ENCODE measurements at places on chromosomes 2 and 18.

- DNase-seq: no peak
Measured at GRCh38 chr18:25056429-25056828, 295.5 kb downstream of the ZNF521 start.

- DNase-seq: no peak
Measured at GRCh38 chr2:181474222-181474881, 17.2 kb downstream of the ITGA4 start.

GRCh38 chr2:221203856-221204255, 368.2 kb downstream of the EPHA4 start:
- no peak for DNase-seq

- no peak for DNase-seq
Measured at GRCh38 chr18:32455361-32455760, 15.3 kb downstream of the GAREM1 start.

DNA sequence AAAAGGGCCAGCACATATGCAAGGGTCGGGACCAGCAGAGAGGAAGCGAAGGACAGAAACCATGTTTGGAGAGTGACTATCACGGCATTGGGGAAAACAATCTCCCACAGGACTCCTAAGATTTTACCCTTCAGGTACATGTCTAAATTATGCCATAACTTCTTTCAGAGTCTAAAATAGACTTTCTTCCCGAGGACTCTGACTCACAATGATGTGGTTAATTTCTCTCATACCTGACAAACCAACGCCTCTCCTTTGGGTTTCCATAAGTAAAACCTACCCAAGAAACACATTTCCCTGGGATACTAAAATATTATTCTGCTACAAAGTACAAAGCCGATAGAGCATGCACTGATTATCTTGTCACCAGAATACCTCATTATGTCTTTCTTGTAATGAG, 127.8 kb upstream of the NETO1 start:
- DNase-seq: no peak

GRCh38 chr2:45734336-45734735, 82.9 kb downstream of the PRKCE start:
- DNase-seq: no peak

DNA sequence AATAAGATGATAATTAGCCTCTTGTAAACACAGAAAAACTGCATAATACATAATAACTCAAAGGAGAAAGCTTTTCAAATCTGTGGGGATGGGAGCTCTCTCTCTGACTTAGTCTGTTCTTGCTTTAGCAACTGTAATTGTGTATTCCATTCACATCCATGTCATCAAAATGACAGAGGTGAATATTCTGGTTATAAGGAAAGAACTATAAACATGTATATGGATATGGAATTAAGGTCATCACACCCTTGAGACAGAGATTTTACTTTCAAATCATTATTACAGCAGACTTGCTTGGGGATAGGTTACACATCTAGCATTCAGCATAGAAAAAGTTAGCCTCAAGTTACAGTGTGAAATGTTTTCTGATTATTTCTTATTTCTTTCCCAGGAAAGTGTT, 497.7 kb downstream of the LRP1B start:
- DNase-seq: no peak

- no peak for DNase-seq
Measured at GRCh38 chr2:16148632-16149348, 208.4 kb downstream of the MYCN start.

- DNase-seq: no peak
Measured at GRCh38 chr2:29444150-29444549, 328.9 kb downstream of the CLIP4 start.

- no peak for DNase-seq
Measured at GRCh38 chr18:39550701-39551100, 1985.1 kb upstream of the CELF4 start.

DNA sequence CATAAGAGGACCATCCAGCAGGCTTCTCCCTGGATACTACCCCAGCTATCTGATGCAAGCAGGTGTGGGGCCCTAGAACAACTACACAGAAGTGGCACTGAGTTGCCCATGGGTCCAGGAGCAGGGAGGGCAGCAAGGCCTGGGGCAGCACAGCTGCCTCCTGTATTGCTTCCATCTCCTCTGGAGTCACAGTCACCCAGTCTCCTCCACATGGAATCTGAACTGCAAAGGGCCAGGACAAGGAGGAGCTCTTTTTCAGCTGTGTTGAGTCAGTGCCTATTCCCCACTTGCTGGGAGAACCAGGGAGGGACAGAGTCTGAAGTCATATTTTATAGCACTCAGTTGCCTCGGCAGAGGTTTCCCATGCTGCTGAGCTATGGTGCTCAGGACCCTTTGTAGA, 67.9 kb upstream of the ALPP start:
- no peak for DNase-seq

DNA sequence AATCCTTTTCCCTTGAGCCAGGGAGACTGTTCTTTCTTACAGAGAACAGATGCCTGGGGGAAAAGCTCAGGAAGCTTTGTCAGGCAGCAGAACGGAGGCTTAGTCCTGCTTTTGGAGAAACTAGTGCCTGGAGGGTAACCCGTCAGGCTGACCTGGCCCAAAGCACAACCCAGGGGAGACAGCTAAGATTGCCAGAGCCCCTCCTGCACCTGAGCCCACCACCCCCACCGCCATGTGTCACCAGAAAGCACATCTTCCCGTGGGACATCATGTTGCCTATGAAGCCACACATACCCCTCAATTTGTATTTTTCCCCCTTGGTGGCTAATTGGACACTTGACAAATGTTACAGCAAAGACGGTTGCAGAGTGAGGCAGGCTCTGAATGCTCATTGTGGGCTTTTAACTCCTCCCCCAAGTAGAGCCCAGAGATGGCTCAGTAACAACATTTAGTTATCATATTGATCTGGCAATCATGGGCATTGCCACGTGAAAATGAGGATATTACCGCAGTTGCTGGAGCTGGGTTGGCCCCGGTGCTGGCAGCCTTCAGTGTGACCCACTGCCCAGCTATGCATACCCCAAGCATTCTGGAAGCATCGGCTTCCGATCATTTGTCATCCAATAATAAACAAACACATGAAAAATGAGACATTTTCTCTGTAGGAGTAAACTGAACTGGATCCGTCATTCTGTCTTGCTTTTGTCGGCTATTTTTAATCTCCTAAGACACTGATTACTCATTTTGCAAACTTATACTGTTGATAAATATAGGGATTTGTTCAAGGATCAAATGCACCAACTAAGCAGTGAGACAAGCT, 229.5 kb downstream of the ATAD2B start:
- no peak for DNase-seq

DNA sequence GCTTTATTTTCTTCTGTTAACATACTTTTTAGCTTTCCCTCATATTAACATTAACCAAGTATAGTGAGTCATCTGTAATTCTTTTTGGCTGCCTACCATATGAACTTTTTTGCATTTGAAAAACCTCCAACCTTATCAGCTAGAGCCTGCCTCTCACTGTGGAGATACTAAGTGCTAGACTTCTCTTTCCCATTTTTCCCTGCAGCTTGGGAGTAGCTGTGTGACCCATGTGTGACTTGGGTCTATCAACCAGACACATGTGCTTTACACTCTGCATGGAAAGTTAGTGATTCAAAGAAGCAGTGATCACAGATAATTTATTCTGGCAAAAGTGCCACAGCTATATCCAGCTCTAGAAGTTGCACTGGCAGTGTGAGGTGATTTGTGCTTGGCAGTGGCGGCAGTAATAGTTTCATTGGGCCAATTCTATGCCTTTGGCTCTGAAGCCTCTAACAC, 36.3 kb downstream of the PREPL start:
- DNase-seq: no peak

DNA sequence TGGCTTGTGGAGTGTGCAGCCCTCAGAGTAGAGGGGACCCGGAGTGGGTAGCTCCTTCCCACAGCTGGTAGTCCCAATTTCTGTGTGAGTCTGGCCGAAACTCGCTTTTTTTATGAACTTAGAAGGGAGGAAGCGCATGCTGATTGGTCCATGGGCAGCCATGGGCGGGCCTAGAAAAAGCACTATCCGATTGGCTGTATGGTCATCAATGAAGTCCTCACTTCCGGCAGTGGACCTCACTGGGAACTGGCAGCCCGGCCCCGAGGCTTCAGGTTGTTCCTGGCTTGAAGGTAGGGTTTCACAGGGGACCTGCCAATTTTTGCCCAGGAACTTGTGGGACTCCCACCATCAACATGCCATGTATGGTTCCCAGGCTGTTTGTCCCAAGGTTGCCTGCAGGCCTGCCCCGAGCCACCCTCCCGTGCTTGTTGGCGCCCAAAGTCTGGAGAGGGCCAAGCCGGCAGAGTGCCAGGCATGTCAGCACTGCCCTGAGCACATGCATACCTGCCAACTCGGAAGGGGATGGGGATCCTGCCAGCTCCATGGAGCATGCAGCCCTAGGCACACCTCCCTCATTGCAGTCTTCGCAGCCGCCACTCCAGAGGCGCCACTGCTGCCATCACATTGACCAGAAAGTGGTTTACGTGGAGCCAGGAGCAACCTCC, 98.5 kb downstream of the ATP9B start:
- no peak for DNase-seq

DNA sequence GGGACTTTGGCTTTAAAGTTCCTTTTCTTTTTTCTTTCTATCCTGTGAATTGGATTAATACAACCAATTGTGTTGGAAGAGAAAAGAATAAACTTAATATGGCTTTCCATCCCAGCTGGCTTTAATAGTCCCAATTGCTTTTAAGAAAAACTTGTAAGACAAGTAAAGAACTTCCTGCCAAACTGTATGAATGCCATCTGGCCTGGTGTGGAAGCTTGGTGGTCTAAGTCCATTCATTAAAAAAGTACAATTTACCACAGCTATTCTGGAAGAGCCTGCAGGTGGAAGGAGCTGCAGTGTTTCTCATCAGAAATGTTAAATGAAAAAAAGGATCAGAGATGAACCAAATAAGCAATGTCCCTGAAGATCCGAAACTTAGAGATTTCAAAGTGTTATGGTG, 103.9 kb downstream of the KLHL14 start:
- DNase-seq: no peak

- no peak for DNase-seq
Measured at GRCh38 chr18:3581890-3582289, 131.9 kb downstream of the TGIF1 start.

DNA sequence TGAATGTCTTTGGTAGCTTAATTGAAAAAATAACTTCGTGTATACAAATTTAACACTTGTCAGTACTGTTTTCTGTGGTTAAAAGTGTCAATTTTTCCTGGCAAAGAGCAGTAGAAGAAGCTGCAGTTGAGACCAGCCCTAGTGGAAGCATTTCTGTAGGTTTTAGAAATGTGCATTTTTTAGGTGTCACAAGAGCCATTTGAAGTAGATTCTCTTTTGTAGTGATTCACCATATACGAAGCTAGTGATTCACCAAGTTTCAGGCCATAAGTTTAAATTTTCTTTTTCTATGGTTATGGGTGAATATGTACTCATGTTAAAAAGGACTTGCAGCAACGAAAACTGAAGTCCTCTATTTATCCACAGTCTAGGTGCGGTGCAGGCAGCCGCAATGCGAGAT, 4.2 kb downstream of the NABP1 start:
- no peak for DNase-seq

GRCh38 chr2:200575957-200576356, 9.9 kb upstream of the AOX1 start:
- DNase-seq: no peak

DNA sequence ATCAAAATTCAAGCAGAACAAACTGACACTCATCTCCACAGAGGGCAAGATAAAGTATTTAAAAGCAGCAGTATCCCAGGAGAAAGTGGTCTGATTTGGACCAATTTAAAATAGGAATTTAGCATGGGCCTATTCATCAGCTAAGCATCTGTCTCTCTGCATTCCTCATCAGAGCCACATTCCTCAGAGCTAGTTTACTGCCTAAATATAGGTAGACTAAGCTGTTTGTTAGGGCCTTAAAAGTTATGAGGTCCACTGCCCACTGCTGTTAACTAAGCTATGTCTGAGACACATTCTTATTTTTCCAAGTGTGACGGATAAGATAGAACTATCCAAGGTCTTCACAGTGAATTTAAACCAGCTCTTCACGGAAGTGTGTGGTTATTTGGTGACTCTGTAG, 17.6 kb downstream of the NEB start:
- no peak for DNase-seq

All from T follicular helper cell (primary cell).